ENCODE measurements at places on chromosomes 5 and 9. TPM values are rescaled to one million over a fixed set of nuclear protein-coding genes. Genes with fewer than 3 reads are reported as not detected.

ARHGEF28 gene
- total RNA-seq, result 11.5 TPM

ANKRD18A gene
- total RNA-seq, result 13.1 TPM

OGN gene
- total RNA-seq, result not detected

NUTM2F gene
- not detected for total RNA-seq

VCAN gene
- total RNA-seq, result 11.0 TPM

ATP10B gene
- total RNA-seq, result not detected

SPINK7 gene
- not detected for total RNA-seq

SPINK4 gene
- not detected for total RNA-seq

LAMC3 gene
- total RNA-seq, result 2.2 TPM

CCNB1 gene
- total RNA-seq, result 275 TPM

Data from A549 treated with Mapracorat at 1 μM for 4 hours (cell line).